Mesenchymal stem cell (in vitro differentiated cells and primary cell): ENCODE measurements at places on chromosomes 11 and 22.

GRCh38 chr11:9573775-9574621 is 528 bp downstream of the WEE1 start:
- DNase-seq: no peak

GRCh38 chr11:113159988-113160807 is 154.2 kb upstream of the TTC12 start:
- no peak for DNase-seq

- DNase-seq: peak; percentile 69
Measured at GRCh38 chr22:26568207-26568706, 21.7 kb downstream of the TPST2 start.

- DNase-seq: peak; percentile 3
Measured at GRCh38 chr11:88398791-88399570, 61.4 kb upstream of the CTSC start.

DNA sequence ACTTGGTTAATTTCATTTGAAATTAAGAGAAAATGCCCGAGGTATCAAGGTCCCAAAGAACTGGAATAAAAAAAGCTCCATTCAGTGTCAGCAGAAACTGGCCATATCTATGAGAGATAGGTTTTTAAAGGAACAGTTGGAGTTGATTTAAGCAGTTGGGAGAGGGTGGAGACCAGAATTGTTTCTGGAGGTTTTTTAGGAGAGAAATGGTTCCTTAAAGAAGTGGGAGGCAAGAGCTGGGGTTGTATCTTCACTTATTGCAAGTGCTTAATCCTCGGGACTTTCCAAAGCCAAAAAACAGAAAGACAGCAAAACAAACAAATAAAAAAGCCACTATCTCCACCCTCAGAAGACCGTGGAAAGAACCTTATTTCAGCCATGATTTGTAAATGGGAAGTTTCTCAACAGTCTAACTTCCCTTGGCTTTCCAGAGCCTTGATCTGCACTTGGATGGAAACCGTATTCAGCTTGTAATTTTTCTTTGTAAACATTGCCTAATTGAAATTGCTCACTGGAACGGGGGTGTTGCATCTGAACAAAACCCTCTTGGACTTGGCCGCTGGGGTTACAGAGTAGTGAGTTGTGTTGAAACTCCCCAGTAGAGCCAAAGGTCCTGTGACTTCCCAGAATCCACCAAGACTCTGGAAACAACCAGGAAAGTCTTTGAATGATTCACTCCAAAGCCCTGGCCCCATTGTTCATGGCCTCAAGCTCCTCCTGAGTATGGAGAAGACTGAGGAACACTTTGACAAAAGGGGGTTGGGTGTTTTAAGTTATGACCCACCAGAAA is 115.6 kb downstream of the SLC1A2 start:
- peak; percentile 94 for DNase-seq

- DNase-seq: peak; percentile 20
Measured at GRCh38 chr11:126112547-126112946, 49.9 kb upstream of the CDON start.

DNA sequence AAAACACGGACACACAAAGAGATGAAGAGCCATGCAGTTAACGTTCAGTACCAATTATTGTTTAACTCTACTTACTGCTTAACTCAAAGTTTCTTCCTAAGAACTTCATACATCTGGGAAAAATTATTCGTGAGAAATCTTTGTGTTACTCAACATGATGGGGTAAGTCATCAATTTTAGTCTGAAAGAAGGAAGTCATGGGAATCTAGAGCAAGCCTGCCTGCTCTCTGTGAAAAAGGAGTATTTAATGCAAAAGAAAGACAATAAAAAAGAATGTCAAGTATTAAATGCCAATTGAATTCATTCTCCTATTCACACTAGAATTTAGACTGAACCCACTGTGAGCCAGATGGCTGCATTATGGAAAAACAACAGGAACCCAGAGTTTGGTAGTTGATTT is 16.0 kb downstream of the TMEM123 start:
- no peak for DNase-seq

DNA sequence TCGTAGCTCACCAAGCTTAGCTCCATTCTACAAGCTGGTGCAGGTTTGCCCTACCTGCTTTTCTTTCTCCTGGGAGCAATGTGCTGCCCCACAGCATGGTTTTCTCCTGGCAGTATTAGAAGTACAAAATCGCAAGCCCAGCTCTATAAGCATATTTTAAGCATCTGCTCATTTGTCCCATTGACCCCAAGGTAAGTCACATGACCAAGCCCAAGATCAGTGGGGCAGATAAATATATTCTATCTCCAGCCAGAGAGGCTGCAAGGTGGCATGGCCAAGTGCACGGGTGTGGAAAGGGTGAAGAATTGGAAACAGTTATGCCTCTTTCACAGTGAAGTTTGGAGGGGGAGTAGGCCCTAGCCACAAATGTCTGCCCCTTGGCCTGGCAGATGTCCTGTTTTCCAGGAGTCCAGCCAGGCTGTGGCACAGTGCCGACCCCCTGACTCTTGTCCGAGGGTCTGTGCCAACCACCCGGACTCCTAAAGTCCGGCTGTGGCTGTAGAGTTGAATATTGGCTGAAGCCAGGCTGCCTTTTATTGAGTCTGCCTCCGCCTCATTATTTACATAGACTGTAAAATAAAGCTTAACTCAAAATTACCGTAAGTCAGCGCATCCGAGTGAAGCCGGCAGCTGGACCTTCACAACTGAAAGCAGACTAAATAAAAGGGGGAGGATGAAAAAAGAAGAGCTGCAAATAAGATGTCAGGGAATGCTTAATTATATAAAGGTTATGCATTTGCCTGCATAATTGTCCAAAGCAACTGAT is 165.7 kb downstream of the COMMD9 start:
- DNase-seq: no peak

GRCh38 chr11:74583024-74583624 is 9.3 kb upstream of the POLD3 start:
- no peak for DNase-seq

DNA sequence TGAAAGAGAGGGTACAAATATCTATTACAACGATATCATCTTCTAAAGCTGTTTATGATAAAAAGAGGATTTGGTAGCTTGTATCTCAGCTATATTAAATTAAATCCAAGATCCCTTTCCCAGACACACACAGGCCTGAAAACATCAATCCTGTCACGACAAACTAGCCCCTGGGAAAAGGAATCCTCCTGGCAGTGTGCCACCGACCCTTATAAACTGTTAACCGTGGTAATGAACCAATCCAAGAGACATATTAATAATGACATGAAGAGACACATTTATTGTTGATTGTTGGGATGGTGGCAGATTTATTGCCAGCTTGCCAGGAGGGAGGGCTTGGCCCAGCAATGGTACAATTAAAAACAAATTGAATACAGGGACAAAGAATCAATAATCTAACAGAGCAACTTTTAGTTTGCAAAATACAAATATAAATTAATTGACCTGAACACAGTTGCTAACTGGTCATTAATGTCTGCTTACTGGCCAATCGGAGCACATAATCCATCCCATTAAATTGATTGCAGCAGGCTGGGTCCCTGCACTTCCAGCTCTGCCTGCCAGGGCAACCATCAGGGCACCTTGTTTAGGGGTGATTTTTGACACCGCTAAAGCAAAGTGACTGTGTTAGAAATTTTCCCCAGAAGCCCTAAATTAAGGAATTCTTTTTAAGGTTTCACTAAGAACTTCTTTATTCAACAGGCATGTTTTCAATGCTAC is 887.6 kb downstream of the OPCML start:
- DNase-seq: no peak

DNA sequence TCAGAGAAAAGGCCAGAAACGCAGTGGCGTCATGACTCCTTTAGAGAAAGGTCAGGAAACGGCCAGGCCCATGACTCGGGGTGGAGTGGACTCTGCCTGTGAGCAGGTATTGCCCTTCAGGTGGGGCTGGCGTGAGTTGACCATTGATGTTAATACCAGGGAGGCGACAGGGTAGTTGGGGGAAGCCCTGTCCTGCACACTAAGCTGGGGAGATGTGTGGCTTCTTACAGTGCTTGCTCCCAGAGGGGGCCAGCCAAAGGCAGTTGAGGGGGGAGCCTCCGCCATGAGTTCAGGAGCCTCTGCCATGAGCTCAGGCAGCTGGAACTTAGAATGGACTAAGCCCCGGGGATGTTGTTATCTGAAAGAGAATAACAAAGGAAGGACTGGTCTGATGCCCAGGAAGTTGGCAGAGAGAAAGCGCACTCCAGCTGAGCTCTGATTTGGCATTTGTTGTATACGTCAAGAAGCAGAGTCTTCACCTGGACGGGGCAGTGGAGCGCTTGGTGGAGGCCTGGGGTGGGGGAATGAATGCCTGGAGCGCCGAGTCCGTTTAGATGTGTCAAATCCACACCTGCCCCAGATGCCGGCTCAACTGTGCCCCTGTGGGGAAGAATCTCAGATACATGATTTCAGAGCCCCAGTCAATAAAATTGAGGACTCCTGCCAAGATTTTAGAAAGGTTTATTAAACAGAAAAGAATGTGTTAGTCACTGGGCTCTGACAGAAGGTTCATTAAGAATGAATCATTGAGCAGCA is 222.5 kb downstream of the TBC1D22A start:
- DNase-seq: peak; percentile 3

GRCh38 chr11:117875382-117876058 is 938 bp downstream of the FXYD6 start:
- DNase-seq: peak; percentile 29

GRCh38 chr11:89521294-89521693 is 30.1 kb upstream of the NOX4 start:
- no peak for DNase-seq

DNA sequence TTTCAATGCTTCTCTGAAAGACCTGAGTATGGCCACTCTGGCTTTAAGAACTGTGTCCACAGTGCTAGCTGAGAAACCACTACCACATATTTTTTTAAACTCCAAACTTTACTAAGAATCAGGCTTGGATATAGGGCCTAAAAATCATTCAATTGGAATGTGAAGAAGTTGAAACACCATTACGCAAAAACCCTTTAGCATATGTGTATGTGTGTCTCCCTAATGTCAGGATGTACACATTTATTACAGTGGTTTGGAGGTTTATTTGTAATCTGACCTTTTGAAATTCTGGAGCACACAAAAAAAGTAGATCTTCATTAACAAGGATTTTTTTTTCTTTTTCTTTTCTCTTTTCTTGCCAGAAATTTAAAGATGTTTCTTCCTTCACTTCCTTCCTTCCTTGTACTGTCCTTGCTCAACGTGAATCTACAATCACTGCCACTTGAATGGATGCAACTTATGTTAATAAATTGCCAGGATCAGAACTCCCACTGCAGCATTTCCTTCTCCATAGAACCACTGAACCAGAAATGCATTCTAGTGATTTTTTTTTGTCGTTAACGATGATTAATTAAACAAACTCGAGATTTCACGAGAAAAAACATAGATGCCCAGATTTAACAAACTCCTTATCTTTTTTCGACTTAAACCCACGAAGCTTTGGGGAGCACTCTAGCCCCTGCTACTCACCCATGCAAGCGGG is 3.1 kb upstream of the ADM start:
- peak; percentile 84 for DNase-seq

- DNase-seq: no peak
Measured at GRCh38 chr22:26737262-26737661, 79.9 kb downstream of the MIAT start.

DNA sequence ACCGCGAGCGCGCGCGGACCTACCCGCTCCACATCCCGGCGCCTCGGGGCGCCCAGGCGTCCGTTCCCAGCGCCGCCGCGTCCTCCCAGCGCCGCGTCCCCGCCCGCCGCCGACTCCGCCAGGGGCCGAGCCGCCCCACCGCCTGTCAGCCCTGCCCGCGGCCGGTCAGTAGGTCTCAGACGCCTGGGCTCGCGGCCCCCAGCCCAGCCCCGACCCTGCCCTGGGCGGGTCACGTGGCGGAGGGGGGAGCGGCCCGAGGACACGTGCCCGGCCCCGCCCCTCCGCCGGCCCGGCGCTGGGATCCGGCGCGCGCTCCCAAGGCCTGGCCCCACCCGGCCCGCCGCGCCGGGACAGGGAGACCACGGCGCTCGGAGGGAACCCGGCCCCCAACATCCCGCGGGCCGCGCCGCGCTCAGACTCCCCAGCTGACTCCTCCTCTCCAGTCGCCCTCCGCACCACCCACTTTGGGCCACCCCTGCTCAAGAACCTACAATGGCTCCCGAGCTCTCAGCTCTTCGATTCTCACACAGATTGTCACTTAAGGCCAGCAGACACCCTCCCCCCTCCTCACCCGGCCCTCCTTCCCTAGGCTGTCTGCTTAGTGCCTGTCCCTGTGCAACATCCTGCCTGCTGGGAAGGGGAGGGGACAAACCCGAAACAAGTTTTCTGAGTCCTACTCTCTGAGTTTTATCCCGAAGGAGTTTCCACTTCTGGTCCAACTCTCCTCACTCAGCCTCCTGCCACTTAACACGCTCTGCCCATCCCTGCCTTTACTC is at the start of gene RAB3IL1:
TSS of gene RAB3IL1 (minus strand) at position 233 of the 776 bp plus-strand sequence. CDS start at position 34, 199 bp downstream.
- peak; percentile 40 for DNase-seq

DNA sequence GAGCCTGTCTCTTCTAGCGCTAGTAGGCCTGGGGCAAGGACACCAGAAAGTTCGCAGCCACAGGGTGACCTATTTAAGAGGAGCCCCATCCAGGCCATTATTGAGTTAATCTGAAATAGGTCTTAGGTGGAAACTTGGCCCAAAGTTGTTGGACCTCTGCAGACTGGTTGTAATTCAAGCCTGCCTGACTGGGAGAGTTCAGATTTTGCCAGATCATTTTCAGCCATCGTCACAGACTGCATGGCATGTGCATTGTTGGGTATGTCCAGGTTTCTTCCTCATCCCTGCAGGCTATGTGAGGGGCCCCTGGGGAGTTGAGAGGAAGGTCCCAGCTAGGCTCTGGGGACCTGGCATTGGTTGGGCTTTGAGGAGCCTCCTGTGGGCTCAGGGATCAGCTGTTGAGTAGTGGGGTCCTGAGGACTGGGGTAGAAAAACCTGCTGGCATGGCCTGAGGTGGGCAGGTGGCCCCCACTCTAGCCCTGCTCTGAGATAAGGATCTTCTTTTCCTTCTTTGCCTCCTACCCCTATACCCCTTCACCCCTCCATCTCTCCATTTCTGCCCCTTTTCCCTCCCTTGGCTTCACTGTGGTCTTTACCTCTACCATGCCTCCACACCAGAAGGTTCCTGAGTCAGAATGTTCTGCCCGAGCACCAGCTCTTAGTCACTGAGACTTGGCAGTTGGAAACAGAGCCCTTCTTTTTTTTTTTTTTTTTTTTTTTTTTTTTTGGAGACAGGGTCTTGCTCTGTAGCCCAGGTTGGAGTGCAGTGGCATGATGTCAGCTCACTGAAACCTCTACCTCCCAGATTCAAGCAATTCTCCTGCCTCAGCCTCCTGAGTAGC is 112.7 kb downstream of the MORC2 start:
- no peak for DNase-seq

DNA sequence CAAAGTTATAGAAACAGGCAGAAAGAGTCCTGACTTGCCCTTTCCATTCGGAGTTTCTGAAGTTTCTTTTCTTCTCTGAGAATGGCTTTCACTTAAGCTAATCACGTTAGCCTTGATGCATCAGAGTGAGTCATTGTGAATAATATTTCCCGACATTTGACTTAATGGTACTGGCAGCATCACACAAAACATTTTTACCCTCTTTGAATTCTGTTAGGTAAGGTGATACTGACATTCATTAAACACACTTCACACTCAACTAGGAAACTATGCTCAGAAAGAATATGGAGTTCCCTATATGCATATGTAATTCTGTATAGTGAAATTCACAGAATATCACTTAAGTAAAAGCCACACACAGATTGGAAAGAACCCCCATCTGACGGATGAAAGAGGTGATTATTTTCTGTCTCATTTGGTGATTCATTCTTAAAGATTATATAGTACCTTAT is 120.8 kb upstream of the ARHGAP20 start:
- DNase-seq: peak; percentile 9

GRCh38 chr11:110710628-110711381 is 1.4 kb downstream of the ARHGAP20 start:
- DNase-seq: peak; percentile 23
